ENCODE measurements at places on chromosomes 5 and 9. TPM values are rescaled to one million over a fixed set of nuclear protein-coding genes. Genes with fewer than 3 reads are reported as not detected.

DNA sequence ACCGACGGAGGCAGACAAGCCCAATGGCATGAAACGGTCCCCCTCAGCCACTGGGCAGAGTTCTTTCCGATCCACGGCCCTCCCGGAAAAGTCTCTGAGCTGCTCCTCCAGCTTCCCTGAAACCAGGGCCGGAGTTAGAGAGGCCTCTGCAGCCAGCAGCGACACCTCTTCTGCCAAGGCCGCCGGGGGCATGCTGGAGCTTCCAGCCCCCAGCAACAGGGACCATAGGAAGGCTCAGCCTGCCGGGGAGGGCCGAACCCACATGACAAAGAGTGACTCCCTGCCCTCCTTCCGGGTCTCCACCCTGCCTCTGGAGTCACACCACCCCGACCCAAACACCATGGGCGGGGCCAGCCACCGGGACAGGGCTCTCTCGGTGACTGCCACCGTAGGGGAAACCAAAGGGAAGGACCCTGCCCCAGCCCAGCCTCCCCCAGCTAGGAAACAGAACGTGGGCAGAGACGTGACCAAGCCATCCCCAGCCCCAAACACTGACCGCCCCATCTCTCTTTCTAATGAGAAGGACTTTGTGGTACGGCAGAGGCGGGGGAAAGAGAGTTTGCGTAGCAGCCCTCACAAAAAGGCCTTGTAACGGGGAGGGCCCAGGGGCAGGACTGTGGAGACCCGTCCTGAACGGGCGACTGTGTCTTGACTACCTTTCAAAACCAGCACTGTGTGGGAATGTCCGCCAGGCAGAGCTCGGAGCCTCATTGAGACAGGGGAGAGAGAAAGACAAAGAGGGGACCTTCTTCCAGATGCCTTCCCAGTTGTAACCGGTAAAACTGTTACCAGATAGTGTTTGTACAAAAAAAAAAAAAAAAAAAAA, 29.9 kb downstream of the CD180 start:
- no peak for DNase-seq

GRCh38 chr9:95461448-95462248, 55.1 kb downstream of the PTCH1 start:
- no peak for DNase-seq

- no peak for DNase-seq
These were observed 14.9 kb downstream of the LARP1 start for GRCh38 chr5:154770111-154770510.

TSSK1B gene
- polyA plus RNA-seq = 0.07 TPM

HACD4 gene
- polyA plus RNA-seq = 7.3 TPM

Measured in keratinocyte (primary cell).